ENCODE measurements at places on chromosomes 7 and 10.
A peak's percentile ranks its signal among the peaks of the same experiment; 100 is the strongest.

DNA sequence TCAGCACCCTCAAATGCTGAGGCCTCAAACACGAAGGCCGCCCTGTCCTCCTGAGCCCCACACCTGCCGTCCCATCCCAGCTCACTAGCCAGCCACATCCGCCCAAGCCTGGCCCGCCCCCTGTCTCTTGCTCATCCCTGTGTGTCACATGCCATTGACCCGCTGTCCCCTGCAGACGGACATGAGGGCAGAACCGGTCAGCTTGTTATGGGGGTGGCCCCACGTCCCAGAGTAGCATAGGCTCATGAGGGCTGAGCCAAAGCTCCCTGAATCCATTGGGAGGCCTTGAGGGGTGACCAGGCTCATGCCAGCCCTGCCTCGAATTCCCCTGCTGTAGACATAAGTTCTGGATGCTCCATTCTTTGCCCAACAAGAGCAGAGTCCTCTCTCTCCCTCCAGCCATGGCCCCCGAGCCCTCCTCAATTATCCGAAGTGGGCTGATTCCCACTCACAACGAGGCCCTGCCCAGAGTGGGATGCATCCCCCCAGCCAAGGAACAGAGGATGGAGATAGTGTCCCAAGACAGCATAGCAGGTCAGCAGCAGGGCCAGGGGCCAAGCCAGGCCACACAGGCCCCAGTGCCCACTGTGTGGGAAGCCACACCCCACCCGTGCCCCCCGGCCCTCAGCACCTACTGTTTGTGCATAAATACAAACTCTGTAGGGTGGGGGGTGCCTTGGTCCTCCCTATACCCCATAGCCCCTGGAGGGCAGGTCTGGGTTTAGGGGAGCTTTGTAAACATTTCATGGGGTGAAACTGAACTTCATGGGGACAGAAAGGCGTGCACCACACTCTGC, 42.1 kb downstream of the EBF3 start:
- no peak for DNase-seq

DNA sequence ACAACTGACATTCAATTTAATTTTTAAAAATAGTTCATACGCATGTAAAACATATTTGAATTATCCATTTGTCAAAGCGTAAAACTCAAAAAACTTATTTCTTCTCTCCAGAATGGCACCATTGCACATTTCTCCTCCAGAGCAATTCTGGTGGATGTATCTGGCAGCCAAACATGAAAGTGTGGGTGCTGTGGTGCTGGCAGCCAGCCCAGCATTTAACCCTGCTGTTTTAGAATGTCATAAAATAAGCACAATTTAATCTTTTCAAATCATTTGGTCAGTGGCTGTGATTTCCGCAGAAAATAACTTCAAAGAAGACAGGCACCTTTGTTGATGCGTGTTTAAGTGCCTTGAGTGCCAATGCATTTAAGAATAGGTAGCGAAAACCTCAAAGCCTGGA, 302.7 kb upstream of the MEOX2 start:
- DNase-seq, result no peak

GRCh38 chr7:277228-277627, 12.7 kb upstream of the FOXL3 start:
- DNase-seq, result no peak

DNA sequence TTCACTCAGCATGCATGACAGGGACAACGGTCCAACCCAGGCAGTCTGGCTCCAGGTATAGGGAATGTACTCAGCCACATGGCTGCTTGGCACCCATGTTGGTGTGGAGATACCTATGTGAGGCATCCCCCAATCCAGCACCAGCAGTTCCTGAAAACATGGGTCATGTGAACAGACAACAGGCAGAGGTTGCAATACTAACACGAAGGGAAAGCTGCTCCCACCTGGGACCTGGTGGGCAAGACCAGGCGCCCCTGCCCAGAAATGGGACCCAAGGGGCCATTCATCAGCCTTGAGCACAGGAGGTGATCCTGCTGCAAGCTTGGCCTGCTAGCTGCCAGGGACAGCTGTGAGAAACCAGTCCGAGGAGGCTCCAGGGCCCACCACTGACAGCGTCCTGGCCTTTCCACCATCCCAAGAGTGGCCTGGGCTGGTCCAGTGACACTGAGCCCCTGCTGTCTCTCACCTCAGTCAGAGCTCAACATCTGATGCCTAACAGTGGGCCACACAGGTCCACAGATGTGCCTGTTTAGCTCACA, 142.3 kb downstream of the ARHGAP22 start:
- no peak for DNase-seq

- peak; percentile 33 for DNase-seq
These were observed 299.4 kb downstream of the SNX13 start for GRCh38 chr7:17640730-17641377.

GRCh38 chr10:76296957-76297356, 865.5 kb downstream of the LRMDA start:
- no peak for DNase-seq

GRCh38 chr7:27547401-27547800, 115.3 kb downstream of the HIBADH start:
- no peak for DNase-seq

- no peak for DNase-seq
These were observed 51.4 kb downstream of the ITGB1 start for GRCh38 chr10:32906595-32906994.

DNA sequence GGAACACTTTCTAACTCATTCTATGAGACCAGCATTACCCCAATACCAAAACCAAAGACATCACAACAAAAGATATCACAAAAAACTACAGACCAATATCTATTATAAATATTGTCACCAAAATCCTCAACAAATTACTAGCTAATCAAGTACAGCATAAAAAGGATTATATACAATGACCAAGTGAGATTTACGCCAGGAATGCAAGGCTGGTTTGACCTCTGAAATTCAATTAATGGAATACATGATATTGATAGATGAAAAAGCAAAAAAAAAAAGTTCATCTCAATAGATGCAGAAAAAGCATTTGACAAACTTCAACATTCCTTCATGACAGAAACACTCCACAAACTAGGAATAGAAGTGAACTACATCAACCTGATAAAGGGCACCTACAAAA, 175.3 kb downstream of the LCOR start:
- no peak for DNase-seq

DNA sequence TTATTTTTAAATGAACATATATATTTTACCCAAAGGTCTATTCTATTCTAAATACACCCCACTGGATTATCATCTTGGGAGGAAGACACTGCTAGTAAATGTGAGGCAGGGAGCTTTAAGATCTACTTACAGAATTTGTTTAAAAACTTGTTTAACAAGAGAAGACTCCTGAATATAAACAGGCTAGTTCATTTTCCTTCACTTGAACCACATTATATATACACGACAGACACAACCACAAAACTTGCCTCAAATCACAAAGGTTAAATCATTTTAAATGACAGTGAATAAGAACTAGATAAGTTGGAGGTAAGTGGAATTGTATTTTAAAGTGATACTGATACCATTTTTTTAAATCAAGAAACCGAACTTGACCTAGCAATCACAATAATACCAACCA, 109.2 kb downstream of the ATE1 start:
- no peak for DNase-seq

DNA sequence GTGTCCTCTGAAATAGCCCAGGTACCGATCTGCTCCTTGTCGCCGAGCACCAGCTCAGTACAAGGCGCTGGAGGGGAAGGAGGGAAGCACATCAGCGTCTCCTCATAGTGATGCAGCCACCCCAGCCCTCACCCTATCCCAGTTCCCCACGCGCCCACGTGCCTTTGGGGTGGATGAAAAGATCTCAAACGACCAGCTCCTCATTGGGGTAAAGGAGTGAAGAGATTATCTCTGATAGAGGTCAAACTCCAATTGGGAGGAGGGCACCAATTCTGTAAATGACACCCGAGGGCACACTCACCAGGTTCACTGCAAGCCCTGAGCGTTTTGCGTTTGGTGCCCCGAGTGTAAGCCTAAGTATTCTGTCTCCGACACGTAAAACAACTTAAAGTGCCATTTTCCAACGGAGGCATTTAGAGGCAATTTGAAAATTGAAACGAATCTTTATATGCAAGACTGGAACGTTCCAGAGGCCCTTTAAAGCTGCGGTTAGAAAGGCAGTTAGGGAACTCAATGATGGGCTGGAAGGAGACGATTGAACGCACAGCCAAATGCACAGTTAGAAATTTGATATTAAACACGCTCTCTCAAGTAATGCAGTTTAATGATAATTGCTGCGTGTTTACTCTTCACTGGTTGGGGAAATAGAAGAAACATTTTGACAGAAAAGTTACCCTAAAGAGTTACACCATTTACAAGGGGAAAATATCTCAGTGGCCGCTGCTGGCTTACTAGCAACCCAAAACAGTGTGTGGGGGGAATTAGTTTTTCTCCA, 8.9 kb upstream of the EMX2 start:
- DNase-seq, result no peak

DNA sequence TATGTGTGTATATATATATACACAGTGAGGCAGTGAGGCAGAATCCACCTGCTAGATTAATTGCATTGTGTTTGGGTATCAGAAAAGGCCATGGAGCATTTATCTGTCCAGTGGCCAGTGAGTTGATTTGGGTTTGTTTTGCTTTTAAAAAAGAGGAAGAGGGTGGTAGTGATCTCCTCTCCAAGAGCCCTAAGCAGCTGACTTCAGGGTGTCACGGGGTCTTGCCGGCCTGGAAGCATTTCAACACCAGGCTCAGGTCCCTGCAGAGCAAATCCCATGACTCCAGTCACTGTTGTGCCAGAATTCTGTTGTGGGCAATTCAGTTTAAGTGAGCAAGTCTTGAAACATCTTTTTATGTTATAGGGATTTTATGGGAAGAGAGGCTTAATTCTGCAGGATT, 30.6 kb upstream of the GPNMB start:
- no peak for DNase-seq

DNA sequence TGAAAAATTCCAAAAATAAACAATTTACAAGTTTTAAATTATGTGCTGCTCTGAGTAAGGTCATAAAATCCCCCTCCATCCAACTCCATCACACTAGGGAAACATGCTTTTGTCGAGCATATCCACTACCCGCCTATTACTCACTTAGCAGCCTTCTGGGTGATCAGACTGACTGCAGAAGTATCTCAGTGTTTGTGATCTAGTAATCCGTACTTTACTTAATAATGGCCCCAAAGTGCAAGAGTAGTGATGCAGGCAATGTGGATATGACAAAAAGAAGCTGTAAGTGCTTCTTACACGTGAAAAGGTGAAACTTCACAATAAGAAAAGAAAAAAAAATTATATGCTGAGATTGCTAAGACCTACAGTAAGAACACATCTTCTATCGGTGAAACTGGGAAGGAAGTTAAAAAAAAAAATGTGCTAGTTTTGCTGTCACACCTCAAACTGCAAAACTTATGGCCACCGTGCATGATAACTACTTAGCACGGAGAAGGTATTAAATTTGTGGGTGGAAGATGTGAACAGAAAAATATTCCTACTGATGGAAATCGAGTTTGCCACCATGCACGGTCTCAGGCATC, 43.2 kb downstream of the SEMA3C start:
- no peak for DNase-seq

GRCh38 chr7:128217030-128217805, 23.9 kb upstream of the LEP start:
- DNase-seq, result peak; percentile 79

- DNase-seq, result no peak
These were observed 22.4 kb upstream of the FGL2 start for GRCh38 chr7:77222065-77222464.

DNA sequence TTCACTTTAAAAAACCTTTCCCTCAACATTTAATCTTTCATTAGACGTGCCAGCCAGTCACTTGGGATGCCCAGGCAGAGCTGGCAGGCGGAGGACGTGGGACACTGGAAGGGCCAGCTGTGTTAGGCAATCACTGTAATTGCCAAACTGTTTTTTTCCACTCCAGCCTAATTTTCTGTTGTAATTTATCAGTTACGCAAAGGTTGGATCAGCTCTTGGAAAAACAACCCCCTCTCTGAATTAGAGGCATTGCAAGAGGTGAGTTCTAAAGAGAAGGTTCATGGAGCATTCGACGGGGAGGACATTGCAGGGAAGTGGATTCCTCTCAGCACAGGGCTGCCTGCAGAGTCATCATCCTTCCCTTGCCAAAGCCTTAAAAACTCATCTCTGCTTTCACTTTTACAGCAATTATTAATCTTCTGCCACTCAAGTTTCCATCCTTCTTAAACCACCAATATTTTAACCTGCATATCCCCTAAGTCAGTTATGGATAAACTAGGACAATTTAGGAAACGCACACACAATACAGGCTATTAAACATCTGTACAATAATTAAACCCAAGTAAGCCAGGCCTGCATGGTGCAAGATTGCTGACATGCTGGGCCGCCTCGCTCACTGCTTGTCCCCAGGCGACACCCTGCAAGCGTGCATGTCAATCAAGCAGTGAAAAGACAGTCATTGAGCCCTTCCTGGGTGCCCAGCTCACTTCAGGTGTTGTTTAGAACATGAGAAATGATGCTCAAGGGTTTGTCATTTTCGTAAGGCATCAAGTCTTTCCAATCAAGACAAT, 272.3 kb upstream of the RNF32 start:
- no peak for DNase-seq

GRCh38 chr7:99557940-99558305, 519 bp upstream of the ZNF655 start:
- no peak for DNase-seq

DNA sequence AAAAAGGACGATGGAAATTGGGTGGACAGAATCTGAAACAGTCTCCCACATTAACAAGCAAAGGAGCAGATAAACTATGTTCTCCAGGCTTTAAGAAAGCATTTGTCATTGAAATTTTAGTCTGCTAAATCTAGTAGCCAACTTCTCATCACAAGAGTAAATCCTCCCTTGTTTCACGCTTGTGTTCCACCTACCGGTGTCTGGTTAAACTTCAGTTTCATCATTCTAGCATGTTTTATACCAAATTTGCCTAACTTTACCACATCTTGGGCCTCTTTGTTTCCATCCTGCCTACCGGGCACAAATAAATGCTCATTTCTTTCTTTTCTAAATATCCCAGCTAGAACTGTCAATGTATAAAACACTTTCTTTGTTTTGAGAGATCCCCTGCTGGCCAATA, 5.8 kb downstream of the LIPA start:
- no peak for DNase-seq

- peak; percentile 31 for DNase-seq
These were observed 1.4 kb downstream of the RHEB start for GRCh38 chr7:151518105-151518946.

DNA sequence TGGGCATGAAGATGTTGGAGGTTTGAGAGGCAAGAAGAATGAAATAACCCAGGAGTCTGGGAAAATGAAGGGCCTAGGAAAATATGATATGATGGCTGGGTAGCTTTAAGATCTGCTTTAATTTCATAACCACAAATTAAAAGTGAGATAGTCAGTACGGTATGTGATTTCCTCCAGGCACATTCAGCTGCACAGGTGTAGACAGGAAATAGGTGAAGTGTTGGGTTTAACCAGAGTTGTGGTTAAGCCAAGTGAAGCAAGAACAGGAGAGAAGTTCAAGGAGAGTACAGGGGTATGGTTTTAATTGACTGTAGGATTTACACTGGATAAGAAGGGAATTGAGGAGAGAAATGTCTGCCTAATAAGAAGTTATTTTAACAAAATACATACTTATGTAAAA, 2.6 kb downstream of the PNLIPRP3 start:
- DNase-seq, result no peak

GRCh38 chr7:77352665-77353406, 63.3 kb downstream of the GSAP start:
- no peak for DNase-seq

- DNase-seq, result no peak
These were observed 32.5 kb downstream of the ARHGAP22 start for GRCh38 chr10:48572414-48572813.

Measured in K562 (cell line).